Ureter (tissue), 1 donor: ENCODE measurements at places on chromosomes 16 and 17. TPM values are rescaled to one million over a fixed set of nuclear protein-coding genes. Genes with fewer than 3 reads are reported as not detected.

The SLC52A1 gene
- total RNA-seq = 2.5 TPM

The CBFA2T3 gene
- 11.2 TPM for total RNA-seq

The ARHGAP27 gene
- 100 TPM for total RNA-seq

The C16orf95 gene
- total RNA-seq = 4.2 TPM

The SLC5A11 gene
- total RNA-seq = 0.70 TPM

The KRT39 gene
- not detected for total RNA-seq

The CLCN7 gene
- 77.5 TPM for total RNA-seq

The SPATA32 gene
- not detected for total RNA-seq

The SEPTIN1 gene
- 8.2 TPM for total RNA-seq

The TRAF4 gene
- 186 TPM for total RNA-seq

The WNK4 gene
- total RNA-seq = not detected

The NPW gene
- not detected for total RNA-seq

The FBXW10 gene
- 1.1 TPM for total RNA-seq
